Kasumi-1 (cell line): ENCODE measurements at places on chromosomes 4 and X.

DNA sequence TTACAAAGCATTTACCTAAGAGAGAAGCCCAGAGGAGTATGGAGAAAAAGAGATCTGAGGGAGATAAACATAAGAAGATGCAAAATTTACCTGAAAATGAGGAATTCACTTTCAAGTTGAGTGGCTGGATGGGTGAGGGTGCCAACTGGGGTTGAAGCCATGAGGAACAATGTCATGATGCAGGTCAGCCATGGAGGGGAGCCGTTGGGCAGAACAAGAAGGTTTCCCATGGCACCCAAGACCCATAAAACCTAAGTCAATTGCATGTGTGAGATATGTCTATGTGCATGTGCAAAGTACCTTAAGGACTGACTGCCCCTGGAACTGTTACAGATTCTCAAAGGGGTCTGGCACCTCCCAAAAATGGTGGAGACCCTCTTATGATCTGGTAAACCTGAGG lies 46.6 kb upstream of the PRRG1 start:
- DNase-seq = peak; percentile 1

GRCh38 chrX:39688576-39689375 lies 409.0 kb downstream of the BCOR start:
- peak; percentile 15 for DNase-seq

GRCh38 chr4:105946771-105947170 lies 51.5 kb downstream of the NPNT start:
- DNase-seq = no peak

DNA sequence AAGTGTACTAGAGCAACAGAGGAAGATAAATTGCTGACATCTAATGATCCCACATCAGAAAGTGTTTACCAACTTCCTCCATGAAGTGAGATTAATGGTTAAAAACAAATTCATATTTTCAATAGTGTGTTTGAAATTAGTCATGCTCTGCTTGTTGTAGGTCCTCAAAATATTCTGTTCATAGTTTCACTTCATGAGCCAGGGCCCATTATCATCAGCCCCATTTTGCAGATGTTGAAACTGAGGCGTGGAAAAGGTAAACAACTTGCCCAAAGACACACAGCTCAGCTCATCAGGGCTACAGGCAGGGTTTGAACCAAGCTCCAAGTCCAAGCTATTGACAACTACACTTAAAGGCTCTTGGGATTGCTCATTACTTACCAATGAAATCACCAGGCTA lies 103.5 kb upstream of the PPARGC1A start:
- DNase-seq = no peak

DNA sequence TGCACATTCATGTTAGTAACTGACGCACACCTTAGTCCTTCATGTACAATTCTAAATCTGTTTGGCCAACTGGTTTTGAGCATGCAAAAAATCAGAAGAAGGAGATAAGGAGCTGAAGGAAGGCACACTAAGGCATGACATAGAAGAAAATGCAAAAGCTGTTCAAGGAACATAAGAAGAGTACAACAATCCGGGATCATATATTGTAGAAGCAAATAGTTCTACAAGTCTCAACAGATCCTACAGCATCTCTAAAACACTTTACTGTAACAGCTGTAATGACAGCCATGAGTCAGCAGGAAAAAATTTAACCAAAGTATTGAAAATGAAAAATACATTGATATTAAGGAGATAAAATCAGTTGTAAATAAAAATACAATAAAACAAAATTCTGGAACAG lies 57.7 kb downstream of the KLHL13 start:
- no peak for DNase-seq

- DNase-seq = no peak
Measured at GRCh38 chrX:111431001-111431400, 19.0 kb upstream of the DCX start.

GRCh38 chrX:77347572-77347971 lies 99.6 kb upstream of the FGF16 start:
- no peak for DNase-seq

- DNase-seq = peak; percentile 86
Measured at GRCh38 chrX:5051831-5052491, 1176.7 kb downstream of the NLGN4X start.

- peak; percentile 2 for DNase-seq
Measured at GRCh38 chr4:16764622-16765021, 133.8 kb downstream of the LDB2 start.

GRCh38 chr4:71938776-71939175 lies 93.0 kb upstream of the NPFFR2 start:
- DNase-seq = no peak

- no peak for DNase-seq
Measured at GRCh38 chrX:152845618-152846240, 14.9 kb downstream of the NSDHL start.

DNA sequence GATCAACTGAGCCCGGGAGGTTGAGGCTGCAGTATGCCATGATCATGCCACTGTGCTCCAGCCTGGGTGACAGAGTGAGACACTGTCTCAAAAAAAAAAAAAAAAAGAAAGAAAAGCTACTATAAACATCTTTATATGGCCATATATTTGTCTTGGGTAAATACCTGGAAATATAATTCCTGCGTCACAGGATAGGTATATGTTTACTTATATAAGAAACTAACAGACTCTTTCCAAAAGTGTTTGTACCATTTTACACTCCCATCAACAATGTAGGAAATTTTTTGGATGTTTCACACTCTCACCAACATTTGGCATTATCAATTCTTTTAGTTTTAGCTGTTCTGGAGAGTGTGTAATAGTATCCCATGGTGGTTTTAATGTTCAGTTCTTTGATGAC lies 12.8 kb downstream of the P2RY4 start:
- DNase-seq = no peak

GRCh38 chr4:116073051-116073450 lies 959.6 kb upstream of the NDST4 start:
- no peak for DNase-seq

DNA sequence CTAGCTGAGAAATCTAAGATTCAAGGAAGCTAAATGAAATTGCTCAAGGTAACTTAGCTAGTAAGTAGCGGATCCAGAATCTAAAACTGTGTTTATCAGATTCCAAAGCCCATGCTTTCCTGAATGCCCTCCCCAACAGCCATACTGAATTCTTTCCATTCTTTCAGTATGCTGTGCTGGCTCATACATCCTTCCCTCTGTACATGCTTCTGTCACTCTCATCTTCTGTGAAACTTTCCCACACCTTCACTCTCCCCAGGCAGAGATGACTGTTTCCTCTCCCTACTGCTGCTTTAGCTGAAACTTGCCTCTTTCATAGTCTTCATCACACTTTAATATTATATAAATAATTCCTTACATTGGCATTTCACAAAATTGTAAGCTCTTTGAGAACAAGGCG lies 39.3 kb upstream of the SMARCAD1 start:
- no peak for DNase-seq

- no peak for DNase-seq
Measured at GRCh38 chr4:183411291-183411861, 33.1 kb upstream of the CDKN2AIP start.

- peak; percentile 63 for DNase-seq
Measured at GRCh38 chr4:154485127-154485773, 6.3 kb downstream of the DCHS2 start.

GRCh38 chrX:2903366-2903765 lies 25.8 kb downstream of the ARSD start:
- DNase-seq = no peak

DNA sequence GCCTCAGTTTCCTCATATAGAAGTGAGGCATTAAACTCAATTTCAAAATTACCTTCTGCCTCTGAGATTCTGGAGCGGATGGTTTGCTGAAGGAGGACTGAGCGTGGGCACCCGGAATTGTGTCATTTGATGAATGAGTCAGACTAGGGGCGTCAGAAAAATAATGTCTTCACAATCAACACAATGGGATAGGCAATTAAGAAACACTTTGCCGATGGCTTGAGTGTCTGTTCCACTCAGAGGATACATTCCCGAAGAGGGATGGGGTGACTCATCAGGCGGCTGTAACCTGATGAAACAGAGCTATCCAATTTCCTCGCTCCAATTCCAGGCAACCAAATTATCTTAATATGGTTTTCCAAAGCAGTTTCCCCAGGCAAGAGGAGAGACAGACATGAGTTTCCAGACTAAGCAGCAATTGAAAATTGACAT lies 1.2 kb upstream of the CHRNA9 start:
- DNase-seq = no peak

DNA sequence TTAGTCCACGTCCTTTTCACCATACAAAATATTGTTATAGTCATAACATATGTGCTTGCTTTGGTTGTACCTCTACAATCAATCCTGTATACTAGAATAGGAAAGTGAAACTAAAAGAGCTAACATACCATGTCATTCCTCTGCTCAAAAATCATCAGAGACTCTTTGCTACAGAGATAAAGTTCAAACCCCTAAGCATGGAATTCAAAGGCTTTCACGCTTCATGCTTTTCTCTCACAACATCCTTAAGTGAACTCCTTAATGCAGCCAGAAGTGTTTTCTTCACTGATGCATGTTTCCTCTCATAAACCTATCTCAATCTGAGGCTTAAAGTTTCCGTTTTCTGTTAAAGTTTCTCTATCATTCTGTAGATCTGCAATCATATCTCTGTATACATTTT lies 744.6 kb upstream of the IGFBP7 start:
- DNase-seq = no peak

- DNase-seq = no peak
Measured at GRCh38 chrX:15207384-15207783, 62.5 kb downstream of the ASB9 start.

GRCh38 chrX:111490688-111491087 lies 20.8 kb upstream of the SERTM2 start:
- DNase-seq = no peak

- no peak for DNase-seq
Measured at GRCh38 chrX:121356139-121356849, 308.9 kb downstream of the GLUD2 start.

GRCh38 chr4:42328978-42329377 lies 68.3 kb upstream of the SHISA3 start:
- DNase-seq = no peak

DNA sequence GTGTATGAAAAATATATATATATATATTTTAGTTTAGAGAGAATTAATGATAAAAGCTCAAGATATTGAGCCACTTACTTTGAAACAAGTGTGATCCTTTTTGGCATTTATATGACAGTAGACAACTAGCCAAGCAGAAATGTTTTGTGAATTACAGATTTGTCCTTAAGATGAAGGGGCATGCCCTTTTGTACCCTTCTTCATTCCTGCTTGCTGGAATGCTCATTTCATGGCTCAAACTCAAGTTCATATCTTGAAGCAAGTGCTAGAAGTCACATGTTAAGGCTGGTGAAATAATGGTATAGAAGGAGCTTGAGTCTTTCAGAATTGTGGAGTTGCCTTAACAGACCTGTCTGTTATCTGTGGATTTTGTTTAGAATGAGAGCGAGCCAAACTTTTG lies 203.0 kb downstream of the BMPR1B start:
- no peak for DNase-seq

DNA sequence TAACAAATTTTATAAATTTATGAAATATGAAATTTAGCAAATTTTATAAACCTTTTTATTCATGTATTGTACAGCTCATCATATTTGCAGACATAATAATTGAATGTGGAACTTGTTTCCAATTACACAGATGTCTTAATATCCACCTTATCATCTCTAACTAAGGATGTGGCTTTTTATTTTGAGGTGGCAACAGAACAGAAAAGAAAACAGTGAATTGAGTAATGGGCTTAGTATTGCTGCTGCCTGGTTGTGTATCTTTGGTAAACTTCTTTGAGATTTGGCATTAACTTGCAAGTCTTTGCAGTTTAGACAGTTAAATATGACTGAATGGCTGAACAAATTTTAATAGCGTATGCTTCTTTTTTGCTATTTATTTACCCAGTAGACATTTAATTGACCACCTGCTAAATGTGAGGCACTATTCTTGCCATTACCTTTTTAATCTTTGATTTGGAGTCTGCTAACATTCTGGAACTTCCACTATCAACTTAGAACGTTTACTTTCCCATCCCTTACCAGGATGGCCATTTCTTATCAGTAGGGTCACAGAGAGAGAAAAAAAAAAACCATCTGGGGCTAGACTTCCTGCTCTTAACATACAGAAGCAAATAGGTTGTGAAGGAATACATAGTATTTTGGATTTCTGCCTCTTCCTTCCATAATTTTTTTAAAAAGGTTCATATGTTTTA lies 44.8 kb downstream of the CLCN3 start:
- no peak for DNase-seq

DNA sequence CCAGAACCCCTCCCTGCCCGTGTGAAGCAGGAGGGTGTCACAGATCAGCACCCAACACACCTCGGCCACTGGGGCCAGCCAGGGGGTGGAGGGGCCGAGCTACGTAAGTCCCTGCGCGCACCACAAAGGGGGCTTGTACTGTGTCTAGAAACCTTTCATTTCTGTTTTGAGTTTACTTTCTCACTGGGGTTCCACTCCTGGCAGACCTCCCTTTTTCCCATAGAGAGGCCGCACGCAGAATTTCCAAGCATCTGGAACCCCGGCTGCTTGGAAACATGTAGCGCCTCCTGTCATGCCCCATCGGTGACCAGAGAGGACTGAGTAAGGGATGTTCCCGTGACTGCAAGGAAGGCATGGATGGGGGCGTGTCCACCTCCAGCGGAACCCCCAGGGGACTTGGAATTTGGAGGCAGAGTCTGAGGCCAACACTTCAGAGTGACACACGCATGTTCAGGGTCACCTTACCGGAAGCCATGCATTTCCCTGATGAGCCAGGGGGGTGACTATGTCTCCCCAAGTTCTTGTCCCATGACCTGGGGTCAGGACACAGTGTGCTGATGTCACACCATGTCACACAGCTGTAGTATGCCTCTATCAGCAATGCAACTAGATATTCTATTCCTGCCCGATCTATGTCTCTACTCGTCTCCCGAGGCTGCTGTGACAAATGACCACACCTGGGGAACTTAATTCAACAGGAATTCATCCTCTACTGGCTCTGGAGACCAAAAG lies 105.3 kb downstream of the DHRSX start:
- DNase-seq = no peak

- no peak for DNase-seq
Measured at GRCh38 chr4:143351774-143352451, 15.2 kb downstream of the GAB1 start.

GRCh38 chr4:145388043-145388442 lies 93.6 kb upstream of the SMAD1 start:
- no peak for DNase-seq

DNA sequence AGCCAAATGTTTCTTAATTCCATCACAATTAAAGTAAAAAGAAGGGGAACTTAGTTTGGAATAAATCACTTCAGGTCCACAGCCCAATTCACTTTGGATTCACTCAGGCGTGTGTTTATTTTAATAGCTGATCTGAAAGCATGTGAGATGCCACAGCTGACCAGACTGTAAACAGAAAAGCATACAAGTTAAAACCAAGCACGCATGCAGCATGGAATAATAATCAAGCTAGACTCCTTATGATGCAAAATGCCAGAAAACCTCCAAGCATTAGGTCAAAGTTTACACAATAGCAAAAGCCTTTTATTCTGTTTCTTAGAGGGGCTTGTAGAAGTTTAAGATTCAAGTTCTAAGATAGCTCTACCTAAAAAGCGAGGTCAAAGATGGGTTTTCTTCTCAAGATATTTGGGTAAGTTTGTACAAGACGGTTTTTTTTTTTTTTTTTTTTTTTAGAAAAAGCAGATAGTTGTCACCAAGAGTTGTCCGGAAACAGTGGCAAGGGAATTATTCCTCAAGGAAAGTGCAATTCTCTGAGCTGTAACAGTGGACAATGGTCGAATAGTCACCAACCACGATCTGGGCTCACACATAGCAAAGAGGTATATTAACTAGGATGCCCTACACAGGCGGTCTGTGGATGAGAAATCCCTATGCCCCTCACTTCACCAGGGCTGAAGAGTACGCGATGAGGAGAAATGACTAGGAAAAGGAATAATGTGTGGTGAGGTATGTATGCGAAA lies 763 bp upstream of the PRRG1 start:
- DNase-seq = no peak

GRCh38 chr4:2756691-2757350 lies 685 bp upstream of the TNIP2 start:
- DNase-seq = no peak
